ENCODE measurements at places on chromosomes 1 and 21.

DNA sequence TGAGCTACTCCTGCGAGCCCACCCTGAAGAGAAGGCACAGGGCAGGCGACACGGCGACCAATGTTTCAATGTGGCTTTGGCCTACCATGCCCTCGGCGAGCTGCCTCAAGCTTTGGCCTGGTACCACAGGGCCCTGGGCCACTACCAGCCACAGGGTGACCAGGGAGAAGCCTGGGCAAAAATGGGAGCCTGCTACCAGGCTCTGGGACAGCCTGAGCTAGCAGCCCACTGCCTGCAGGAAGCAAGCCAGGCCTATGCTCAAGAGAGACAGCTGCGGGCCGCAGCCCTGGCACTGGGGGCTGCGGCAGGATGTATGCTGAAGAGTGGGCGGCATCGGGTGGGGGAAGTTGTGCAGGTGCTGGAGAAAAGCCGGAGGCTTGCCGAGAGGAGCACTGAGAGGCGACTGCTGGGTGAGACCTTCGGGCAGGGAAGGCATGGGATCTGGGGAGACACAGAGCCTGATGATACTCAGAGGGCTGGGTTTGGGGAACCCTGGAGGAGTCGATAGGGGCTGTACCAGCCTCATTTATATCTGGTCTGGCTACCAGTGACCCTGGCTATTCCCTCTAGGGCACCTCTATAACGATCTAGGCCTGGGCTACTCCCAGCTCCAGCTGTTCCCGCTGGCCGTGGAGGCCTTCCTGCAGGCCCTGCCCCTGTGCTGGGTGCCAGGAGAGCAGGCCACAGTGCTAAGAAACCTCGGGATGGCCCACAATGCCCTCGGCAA is 2.3 kb downstream of the TTC24 start:
- no peak for DNase-seq

DNA sequence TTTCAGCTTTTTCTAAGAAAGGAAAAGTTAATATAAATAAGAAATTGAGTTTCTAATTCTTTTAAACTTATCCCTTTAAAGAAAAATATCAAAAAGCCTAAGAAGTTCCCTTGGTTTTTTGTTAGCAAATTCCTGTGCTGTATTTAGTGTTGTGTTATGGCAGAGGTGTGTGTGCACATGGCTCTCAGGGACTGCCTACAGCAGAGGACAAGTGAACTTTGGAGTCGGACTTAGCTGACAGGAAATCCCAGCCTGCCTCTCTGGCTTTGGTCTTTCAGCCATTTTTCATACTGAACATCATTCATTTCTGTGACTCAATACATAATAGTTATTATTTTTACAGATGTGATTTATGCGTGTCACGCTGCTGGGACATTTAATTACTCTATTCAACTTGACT is 149.6 kb downstream of the FMN2 start:
- DNase-seq: no peak

DNA sequence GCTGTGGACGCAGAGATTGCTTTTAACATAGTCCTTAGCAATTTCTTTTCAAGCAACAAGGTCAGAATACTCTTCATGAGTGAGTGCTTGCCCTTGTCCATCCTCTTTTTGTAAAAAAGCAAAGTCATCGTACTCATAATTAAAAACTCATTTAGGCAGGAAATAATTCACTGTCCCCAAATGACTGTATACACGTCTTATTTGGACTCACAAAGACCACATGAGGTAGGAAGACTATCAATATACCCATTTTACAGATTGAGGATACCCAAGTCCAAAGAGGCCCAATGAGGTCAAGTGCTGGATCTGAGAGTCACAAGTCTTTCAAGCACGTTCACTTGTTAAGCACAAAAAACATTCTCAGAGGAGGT is 13.2 kb downstream of the ITPKB start:
- DNase-seq: no peak

DNA sequence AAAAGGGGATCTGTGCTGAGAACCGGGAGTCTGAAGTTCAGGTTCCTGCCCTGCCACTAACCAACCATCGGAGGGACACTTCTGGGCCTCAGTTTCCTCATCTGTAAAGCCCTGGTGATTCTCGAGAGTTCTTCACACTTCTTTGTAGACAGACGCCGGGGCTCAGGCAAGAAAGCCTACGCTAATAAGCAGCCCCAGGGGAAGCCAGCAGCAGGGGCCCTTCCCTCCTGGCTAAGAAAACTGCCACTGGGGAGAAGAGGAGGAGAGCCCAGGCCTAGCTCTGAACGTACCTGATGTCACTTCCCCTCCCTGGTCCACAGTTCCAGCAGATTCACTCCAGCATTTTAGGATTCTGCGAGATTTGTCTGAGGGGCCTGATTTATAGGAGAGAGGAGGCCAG is 76.0 kb downstream of the CAMK2N1 start:
- no peak for DNase-seq

DNA sequence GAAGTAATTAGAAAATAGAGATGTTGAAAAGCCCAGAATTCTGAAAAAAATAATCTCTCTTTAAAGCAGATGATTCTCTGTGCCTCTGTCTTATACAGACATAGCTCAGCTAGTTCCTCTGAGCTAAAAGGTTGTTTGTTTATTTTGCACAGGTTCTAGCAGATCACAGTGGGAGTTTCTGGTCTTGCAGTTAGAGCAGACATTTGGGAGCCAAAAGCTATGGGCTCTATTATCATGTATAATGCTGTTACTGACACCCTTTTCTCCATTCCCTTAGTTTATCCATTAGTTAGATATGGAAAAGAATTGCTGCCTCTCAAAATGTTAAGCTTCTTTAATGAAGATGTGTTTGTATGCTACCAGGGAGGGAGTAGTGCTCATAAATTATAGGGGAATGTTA is 20.5 kb upstream of the CD55 start:
- no peak for DNase-seq

DNA sequence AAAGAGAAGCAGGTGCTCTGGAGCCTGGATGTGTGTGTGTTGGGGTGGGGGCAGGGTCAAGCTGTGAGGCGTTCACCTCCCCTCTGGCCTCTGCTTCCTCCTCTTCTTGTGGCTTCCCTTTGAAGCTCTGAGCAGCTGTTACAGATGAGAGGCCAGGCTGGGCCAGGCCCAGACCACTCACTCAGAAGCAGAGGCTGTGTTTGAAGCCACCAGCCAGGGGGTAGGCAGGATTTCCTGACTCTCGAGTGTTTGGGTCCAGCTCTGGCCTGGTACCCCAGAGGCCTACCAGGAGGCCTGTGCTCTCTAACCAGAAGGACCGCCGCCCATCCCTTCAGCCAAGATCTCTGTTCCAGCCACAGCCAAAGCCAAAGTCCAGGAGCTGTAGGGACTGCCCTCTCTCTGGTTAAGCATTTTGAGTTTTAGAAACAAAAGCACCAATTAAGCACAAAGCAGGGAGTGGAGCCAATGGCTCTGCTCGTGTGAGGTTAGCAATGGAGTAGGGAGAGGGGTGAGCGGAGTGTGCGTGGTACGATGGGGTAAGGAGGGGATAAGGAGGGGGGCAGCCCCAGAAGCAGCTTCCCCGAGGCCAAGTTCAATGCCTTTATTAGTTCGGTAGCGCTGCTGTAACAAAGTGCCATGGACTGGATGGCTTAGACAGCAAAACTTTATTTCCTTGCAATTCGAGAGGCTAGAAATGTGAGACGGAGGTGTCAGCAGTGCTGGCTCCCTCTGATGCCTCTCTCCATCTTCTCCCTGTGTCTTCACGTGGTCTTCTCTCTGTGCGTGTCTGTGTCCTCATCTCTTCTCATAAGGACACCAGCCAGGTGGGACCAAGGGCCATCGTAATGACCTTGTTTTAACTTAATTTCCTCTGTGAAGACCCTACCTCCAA is 20.5 kb downstream of the RCSD1 start:
- no peak for DNase-seq
